ENCODE measurements at places on chromosomes 5 and 9.

DNA sequence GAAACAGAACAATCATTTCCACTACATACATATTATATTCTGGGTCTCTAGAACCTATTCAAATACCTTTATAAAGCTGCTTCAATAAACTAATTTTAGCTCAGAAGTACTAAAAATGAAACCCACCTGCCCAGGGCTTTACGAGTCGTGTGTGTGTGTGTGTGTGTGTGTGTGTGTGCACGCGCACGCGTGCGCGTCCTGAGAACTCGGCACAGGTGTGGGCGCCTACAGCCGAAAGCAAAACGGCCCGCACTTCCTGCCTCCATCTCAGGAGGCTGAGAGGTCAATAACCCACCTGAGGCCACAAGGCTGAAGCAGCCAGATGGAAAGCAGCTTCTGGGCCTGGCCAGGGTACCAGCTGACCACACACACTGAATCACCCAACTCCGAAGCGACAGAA is 3.0 kb downstream of the CLPTM1L start:
- DNase-seq: no peak

GRCh38 chr5:145633474-145633873 is 201.7 kb downstream of the PRELID2 start:
- DNase-seq: no peak

GRCh38 chr9:10525972-10526371 is 86.8 kb downstream of the PTPRD start:
- DNase-seq: no peak

DNA sequence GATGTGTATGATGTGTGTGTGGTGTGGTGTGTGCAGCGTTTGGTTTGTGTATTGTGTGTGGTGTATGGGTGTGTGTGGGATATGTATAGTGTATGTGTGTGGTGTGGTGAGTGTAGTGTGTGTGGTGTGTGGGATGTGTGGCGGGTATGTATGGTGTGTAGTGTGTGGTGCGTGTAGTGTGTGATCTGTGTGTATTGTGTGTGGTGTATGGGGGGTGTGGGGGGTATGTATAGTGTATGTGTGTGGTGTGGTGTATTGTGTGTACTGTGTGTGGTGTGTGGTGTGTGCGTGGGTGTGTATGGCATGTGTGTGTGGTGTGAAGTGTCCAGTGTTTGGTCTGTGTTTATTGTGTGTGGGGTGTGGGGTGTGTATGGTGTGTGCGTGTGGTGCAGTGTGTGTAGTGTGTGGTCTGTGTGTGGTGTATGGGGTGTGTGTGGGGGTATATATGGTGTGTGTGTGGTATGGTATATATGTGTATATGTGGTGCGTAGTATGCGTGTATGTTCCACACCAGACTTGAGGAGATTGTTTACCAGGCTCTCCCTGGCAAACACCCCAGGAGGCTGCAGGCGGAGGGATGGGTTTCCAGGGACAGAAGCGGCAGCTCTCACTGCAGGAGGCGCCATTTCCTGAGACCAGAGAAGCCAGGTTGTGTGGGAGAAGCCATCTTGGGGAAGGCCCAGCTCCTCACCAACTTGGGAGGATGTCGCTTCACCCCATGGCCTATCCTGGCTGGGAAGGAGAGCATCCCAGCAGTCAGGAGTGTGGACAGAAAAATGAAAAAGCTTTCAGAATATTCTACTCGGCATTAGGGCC is 138.1 kb downstream of the NXNL2 start:
- DNase-seq: no peak

GRCh38 chr5:180575571-180575970 is 15.7 kb downstream of the SCGB3A1 start:
- DNase-seq: no peak

DNA sequence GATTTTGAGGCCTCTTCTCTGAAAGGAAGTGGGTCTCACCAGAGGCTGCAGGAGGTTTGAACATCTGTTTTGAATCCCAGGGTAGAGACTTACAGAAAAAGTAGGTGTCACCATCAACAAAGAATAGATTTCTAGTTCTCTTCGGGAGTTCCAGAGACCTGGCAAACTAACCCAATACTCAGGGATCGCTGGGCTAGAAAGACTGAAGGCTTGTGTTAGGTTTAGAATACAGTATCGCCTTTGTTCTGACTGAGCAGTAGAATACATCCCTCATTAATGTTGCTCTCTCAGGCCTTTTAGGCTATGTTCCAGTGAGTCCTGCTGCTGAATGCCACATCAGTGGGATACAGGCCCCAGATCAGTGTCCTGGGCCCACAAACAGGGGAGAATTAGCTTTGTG is 27.2 kb downstream of the RUSC2 start:
- no peak for DNase-seq

- no peak for DNase-seq
These were observed 400 bp downstream of the TIFAB start for GRCh38 chr5:135451581-135452320.

DNA sequence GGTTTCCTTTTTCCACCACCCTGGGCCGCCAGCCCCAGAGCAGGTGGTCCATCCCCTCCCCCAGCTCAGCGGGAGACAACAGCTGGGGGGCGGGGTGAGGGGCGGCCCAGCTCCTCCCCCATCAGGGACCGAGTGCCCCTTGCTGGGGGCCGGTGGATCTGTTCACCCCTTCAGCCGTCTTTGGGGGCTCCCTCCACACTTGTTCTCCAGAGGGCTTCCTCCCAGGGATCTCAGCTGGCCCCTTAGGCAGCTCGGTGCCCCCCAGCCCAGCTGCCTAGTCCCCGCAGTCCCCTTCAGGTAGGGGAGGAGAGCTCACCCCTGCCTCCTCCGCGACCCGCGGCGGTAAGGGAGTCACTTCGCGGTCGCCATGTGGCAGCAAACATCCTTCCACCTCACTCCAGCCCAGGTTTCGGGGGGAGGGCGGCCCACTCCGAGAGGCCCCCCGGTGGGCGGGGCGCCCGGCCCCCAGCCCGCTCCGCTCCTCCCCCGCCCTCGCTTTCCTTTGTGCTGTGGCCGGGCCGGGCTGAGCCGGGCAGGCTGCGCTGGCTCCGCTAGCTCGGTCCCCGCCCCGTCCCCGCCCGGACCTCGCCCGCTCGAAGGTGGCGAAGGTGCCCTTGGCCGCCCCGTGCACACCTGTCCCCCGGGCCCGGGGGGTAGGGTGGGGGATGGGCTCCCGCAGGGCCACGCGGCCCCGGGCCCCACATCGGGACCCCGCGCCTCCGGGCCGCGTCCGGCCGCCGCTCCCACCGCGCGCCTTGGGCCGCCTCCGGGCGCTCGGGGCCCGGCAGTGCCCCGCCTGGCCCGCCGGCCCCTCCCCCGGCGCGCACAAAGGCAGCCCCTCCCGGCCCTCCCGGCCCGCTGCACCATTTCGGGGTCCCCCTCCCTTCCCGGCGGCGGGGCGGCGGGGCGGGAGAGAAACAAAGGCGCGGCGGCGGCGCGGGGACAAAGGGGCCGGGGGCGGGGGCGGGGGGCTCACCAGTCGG is 683 bp downstream of the DBN1 start:
- DNase-seq: no peak

- DNase-seq: no peak
These were observed 69.2 kb downstream of the CDH18 start for GRCh38 chr5:19918780-19919179.

GRCh38 chr5:98397081-98397480 is 376.4 kb upstream of the RGMB start:
- DNase-seq: no peak

DNA sequence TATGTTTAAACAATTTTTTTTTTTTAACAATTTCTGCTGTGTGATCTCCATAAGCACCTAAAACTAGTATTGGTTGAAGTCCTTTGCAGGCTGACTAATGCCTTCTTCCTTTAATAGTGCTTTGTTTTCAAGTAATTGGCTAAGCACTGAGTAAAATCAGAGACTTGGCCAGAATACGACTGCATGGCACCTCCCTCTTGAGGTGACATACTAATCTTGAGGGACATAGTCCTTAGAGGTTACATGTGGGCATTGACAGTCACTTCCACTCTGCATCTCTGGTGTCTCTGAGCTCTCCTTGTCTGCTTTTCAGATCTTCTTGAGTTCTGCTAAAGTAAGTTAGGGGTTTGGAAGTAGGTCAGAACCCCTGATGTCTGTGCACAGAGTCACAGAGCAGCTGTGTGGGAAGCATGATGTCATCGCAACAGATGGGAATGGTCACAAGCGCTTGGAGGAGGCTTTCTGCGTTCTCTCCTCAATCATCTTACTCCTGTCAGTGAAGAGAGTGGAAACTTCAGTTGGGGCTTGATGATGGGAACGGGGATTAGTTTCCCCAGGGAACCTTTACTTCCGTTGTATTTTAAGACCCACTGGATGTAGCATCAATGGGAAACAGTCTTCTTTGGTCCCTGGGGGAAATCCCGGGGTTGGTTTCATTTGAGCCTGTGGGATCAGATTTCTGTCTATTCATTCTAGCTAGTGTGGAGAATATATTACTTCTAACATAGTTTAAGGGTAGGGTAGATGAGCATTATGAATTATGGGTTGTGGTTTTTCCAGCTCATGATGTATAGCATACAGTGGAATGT is 136.9 kb downstream of the ARHGAP26 start:
- no peak for DNase-seq

DNA sequence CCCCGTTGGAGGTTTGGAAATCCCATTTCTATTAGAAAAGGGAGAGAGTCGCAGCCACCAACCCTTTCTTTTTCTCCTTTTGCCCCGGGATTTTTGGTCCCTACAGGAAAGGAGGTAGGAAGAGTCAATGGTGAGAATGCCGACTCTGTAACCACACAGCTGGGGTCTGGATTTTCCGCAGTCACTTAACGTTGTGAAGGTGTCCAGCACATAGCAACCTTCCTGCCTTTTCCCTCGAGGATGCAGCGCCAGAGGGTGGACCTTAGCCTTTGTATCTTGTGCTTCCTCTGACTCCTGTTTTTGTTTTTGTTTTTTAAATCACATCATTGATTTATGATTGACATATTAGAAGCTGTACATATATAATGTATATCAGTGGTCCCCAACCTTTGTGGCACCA is 41.4 kb downstream of the TLR4 start:
- no peak for DNase-seq

DNA sequence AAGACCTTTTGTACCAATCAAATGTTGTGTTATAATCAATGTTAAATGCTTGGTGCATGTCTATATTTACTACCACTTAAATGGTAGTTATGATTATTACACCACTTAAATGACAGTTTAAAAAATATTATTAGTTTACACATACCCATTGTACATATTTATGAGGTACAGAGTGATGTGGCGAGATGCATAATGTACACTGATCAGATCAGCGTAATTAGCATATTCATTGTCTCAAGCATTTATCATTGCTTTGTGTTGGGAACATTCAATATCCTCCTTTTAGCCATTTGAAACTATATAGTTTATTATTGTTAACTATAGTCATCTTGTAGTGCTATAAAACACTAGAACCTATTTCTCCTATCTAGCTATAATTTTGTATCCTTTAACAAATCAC is 434.4 kb upstream of the ACTBL2 start:
- DNase-seq: no peak

DNA sequence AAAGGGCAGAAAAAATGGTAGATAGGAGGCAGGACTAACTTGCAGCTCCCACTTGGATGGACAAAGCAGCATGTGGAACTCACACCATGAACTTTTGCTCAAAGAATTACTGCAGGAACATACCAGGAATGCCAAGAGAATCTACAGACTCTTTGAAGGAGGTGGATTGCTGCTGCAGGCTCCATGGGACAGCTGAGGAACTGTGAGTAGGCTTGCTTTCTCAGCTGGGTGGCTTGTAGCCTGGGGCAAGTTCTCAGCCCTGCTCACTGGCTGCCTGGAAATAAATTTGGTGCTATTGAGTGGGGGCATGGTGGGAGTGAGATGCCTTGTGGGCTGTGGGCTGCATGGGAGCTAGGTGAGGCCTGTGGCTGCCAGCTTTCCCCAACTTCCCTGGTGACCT is 574.5 kb downstream of the PRELID2 start:
- no peak for DNase-seq

GRCh38 chr5:79850316-79850822 is 140.7 kb downstream of the MTX3 start:
- no peak for DNase-seq

DNA sequence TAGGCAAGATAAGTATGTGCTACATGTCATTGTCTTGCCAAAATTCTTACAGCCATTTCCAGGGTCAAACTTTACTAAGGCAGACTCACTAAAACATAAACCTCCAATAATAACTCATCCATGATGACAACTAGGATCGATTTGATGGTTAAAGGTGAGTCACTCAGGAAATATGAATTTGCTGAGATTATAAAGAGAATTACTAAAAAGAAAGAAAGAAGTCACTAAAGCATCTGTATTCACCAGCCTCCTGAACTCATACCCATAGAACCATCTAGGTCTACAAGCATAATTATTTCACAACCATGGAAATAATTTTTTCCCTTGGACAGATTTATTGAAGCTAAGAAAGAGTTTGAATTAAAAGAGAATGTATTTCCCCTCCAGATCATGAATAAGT is 258.6 kb downstream of the TLE1 start:
- DNase-seq: no peak

- no peak for DNase-seq
These were observed 18.0 kb downstream of the PRKAA1 start for GRCh38 chr5:40780199-40780598.

- DNase-seq: no peak
These were observed 229.5 kb upstream of the NMUR2 start for GRCh38 chr5:152634586-152634985.

DNA sequence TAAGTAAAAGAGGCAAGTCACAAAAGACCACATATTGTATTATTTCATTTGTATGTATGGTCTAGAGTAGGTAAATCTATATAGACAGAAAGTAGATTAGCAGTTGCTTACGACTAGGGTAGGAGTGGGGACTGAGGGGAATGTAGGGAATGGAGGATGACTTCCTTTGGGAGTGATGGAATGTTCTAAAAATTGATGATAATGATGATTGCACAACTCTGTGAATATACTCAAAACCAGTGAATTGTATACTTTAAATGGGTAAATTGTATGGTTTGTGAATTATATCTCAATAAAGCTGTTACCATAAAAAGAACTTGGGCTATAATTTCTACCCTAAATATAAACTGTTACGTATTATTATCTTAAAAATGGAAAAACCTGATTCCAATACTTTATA is 35.0 kb downstream of the ADAMTS6 start:
- DNase-seq: no peak

DNA sequence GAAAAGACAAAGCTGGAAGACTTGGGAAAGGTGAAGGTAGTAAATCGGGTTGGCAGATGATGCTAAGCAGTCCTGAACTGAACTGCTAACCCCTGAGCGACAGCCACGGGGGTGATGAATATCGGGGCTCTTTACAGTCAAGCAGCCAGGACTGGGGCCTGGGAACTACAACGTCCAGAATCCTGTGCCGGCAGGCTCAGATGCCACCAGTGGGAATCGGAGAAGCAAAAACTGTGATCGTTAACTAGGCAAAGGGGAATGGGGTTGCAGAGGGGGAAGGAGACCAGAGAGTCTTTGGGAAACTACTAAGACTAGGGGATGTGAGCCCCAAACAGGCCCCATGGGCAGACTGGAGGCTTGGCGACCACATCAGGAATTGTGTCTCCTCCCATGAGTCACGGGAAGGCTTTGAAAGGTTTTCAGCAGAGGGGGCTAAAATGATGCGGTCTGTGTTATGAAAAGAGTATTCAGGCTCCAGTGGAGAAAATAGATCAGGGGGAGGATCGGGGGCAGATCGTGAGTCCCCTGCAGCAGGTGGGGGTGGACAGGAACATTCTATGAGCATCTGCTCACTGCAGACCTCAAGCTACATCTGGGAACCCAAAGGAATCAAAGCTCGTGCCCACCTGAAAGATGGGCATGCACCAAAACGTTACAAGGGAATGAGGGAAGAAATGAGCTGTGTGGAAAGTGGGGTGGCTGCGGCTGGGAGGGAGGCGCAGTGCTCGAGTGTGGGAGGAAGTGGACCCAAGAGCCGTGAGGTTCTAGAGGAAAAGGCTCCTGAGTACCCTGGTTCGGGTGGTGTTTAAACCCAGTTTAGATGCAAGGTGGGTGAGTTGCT is 53.8 kb downstream of the HRH2 start:
- DNase-seq: no peak
